Mammary epithelial cell (primary cell): ENCODE measurements at places on chromosomes 4 and X. TPM values are rescaled to one million over a fixed set of nuclear protein-coding genes. Genes with fewer than 3 reads are reported as not detected.

TIGD4 gene
- 0.17 TPM for polyA plus RNA-seq

HHIP gene
- 1.2 TPM for polyA plus RNA-seq

PCDH7 gene
- polyA plus RNA-seq: 15.1 TPM

IL9R gene
- polyA plus RNA-seq: 0.06 TPM

APLN gene
- polyA plus RNA-seq: 0.41 TPM

CSAG2 gene
- not detected for polyA plus RNA-seq

CABS1 gene
- not detected for polyA plus RNA-seq

SULT1E1 gene
- 2.0 TPM for polyA plus RNA-seq

FAAH2 gene
- polyA plus RNA-seq: 0.23 TPM

LIMCH1 gene
- 0.05 TPM for polyA plus RNA-seq

GC gene
- not detected for polyA plus RNA-seq

FDCSP gene
- not detected for polyA plus RNA-seq

USP26 gene
- not detected for polyA plus RNA-seq

FAM47A gene
- polyA plus RNA-seq: not detected

NR0B1 gene
- polyA plus RNA-seq: not detected

NKAP gene
- polyA plus RNA-seq: 2.5 TPM

UCHL1 gene
- 20.2 TPM for polyA plus RNA-seq

SHROOM3 gene
- 23.2 TPM for polyA plus RNA-seq

PLXNB3 gene
- 12.0 TPM for polyA plus RNA-seq

SRPK3 gene
- polyA plus RNA-seq: 0.10 TPM

CTAG1B gene
- polyA plus RNA-seq: not detected

CENPVL2 gene
- not detected for polyA plus RNA-seq

TRO gene
- 0.24 TPM for polyA plus RNA-seq

AMBN gene
- polyA plus RNA-seq: not detected

PPP1R2C gene
- polyA plus RNA-seq: not detected

F11 gene
- not detected for polyA plus RNA-seq

P2RY4 gene
- polyA plus RNA-seq: 0.03 TPM

DCAF8L2 gene
- not detected for polyA plus RNA-seq

CITED1 gene
- 0.23 TPM for polyA plus RNA-seq

CA5B gene
- polyA plus RNA-seq: 4.1 TPM

NDP gene
- 0.02 TPM for polyA plus RNA-seq
